ENCODE measurements at places on chromosomes 16 and 17.

DNA sequence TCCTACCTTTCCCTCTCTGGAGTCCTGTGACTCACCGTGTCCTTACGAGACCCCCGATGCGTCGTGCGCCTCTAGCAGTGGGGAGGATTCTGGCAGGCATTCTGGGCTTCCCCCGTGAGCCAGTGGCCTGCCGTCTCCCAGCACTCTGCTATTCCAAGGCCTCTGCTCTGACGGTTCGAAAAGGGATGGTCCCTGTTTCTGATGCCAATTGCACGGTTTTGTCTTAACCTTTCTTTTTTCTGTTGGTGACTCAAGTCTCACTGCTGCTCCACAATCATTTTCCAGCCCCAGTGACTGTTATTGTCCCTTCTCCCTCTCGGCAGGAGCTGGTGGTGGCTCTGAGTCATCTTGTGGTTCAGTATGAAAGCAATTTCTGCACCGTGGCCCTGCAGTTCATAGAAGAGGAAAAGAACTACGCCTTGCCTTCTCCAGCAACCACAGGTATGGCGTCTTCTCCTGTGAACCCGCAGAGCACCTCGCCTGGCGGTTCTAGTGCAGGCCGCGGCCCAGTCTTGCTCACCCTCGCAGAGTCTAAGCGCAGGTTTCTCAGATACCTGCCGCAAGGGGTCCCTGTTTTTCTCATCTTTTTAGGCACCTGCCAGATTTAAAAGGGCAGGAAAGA, 100.1 kb upstream of the CHMP6 start:
- peak; percentile 76 for DNase-seq

- no peak for DNase-seq
Measured at GRCh38 chr17:68733241-68734176, 132.3 kb upstream of the FAM20A start.

DNA sequence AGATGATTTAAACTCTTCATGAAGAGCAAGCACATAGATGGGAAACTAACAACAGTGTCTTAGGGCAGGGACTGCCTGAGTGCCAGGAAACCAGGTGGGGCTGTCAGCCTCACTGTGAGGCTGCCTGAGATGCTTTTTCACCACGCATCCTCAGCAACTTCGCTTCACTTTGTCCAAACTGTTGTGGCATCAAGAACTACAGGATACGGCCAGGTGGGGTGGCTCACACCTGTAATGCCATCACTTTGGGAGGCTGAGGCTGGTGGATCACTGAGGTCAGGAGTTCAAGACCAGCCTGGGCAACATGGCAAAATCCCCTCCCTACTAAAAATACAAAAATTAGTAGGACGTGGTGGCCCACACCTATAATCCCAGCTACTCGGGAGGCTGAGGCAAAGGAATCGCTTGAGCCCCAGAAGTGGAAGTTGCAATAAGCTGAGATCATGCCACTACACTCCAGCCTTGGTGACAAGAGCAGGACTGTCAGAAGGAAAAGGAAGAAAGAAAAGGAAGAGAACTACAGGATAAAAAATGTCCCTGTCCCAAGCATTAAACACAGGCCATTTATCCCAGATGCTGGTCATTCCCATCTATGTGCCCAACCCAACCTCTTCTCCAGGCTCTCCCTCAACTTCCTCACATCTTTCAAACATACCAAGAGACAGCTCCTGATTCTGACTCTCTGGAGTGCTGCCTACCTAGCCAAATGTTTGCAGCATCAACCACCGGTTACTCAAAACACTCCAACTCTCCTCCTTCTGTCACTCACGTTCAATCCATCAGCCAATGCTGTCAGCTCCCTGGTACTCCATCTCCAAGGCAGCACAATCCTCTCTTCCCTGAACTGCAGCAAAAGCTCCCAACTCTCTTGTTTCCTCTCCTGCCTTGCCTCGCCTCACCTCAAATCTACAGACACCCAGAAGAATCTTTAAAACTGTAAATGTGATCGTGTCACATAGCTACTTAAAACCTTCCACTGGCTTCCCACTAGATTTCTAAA, 1.6 kb downstream of the EIF4A3 start:
- DNase-seq, result no peak

- DNase-seq, result no peak
Measured at GRCh38 chr17:42683407-42684034, 1.2 kb downstream of the CNTNAP1 start.

- DNase-seq, result no peak
Measured at GRCh38 chr17:37317867-37318266, 57.9 kb upstream of the C17orf78 start.

GRCh38 chr17:59851439-59852375, 41.0 kb downstream of the TUBD1 start:
- DNase-seq, result no peak

DNA sequence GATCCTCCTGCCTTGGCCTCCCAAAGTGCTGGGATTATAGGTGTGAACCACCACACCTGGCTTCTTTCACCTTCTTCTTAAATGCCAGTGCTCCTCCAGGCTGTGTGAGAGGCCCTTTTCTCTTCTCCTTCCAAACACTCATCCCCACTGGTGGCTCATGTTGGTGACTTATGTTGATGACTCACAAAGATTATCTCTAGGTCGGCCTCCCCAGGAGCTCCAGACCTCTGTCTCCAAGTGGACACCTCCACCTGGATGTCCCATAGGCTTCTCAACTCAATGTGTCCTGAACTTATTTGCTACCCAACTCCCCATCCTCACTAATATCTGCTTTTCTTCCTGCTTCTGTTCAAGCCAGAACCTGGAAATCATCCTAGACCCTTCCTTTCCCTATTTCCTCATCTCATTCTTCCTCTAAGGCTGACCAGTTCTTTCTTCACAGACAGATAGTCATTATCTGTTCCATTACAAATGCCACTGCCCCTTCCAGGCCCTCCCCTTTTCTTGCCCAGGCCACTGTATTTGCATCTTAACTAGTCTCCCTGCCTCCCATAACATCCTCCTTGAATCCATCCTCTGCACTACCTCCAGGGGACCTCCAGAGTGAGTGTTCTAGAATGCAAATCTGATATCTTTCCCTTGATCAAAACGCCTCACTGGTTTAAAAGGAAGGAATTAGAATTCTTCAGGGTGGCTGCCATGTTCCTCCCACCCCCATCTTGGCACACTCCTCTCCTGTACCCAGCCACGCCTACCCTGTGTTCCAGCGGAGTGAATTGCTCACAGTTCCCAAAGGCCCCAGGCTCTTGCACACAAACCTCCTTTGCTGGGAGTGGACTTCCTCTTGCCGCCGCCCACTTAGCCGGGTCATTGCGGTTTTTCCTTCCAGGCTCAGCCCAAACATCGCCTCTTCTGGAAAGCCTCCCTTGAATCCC, 34.8 kb upstream of the FBXO47 start:
- no peak for DNase-seq

- no peak for DNase-seq
Measured at GRCh38 chr16:20327444-20328041, at the start of gene GP2. TSS of gene GP2 (minus strand) at chr16:20327513. CDS start at chr16:20326431, 1,082 bp downstream.

Measured in activated effector memory CD4-positive, alpha-beta T cell treated with Interleukin-2 at 50 U/mL for 16 hours (primary cell).